ENCODE measurements at places on chromosomes 4 and X.

- peak; percentile 58 for DNase-seq
Observed at GRCh38 chr4:6916587-6917460, 7.2 kb downstream of the TBC1D14 start.

DNA sequence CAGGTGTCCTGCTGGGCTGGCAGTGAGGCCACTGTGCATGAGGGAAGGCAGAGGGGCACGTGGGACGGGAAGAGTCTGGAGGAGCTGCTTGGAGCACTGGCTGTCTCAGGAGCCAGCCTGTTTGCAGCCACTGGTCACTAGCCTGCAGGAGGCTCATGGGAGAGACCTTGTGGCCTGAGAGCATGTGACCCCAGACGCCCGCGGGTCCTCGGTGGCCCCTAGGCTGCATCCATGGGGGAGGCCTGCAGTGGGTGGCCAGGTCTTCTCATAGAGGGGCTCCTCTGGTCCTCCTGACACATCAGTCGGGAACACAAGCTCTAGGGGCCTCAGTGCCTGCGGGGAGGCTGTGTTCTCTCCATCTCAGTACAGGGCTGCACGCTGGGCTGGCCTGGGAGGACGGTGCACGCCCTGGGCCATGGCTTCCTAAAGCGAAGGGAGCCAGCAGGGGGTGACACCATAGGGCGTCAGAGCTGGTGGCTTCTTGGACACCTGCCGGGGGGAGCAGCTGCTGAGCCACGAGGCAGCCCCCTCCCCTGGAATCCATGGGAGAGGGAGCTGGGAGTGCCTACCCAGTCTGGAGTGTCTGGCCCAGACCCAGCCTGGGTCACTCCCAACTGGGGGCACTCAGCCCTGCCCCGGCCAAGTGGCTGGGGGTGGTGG lies 12.3 kb downstream of the NAT8L start:
- no peak for DNase-seq

GRCh38 chrX:31124536-31124935 lies 52.7 kb upstream of the FTHL17 start:
- DNase-seq, result no peak

DNA sequence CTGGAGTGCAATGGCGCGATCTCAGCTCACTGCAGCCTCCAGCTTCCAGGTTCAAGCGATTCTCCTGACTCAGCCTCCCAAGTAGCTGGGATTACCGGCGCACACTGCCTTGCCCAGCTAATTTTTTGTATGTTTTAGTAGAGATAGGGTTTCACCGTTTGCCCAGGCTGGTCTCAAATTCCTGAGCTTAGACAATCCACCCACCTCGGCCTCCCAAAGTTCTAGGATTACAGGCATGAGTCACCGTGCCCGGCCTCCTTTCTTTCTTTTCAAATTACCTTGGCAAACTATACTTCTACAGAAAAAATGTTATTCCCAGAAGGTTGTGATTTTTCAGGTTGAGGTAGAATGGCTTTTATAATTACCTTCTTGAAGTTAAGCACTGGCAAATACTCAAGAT lies 321.9 kb upstream of the PRPS2 start:
- no peak for DNase-seq

GRCh38 chr4:101670370-101670769 lies 120.2 kb upstream of the BANK1 start:
- no peak for DNase-seq

Data from T-helper 17 cell (primary cell).